ENCODE measurements at places on chromosomes 6 and 20.

- no peak for DNase-seq
Measured at GRCh38 chr6:137705160-137706082, 161.6 kb upstream of the TNFAIP3 start.

- no peak for DNase-seq
Measured at GRCh38 chr20:11217326-11218172, 543.8 kb upstream of the JAG1 start.

- no peak for DNase-seq
Measured at GRCh38 chr6:168640768-168641167, 199.8 kb downstream of the SMOC2 start.

DNA sequence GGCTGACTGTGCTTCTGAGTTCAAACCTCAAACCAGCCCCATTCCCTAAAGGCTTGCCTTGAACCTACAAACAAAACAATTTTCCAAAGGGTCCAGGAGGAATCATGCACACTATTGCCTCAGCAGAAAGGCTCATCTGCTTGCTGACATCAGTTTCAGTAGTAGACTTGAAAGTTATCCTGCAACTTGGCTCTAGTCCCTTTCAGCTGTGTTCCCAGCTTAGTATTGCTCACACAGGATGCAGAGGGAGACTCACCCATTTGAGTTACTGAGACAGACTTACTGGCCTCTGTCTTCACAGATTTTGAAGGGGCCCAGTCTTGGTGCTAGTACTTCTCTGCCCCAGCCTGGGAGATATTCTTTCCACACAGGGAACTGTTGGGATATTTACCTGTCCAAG is 38.5 kb upstream of the TFB1M start:
- DNase-seq: no peak

DNA sequence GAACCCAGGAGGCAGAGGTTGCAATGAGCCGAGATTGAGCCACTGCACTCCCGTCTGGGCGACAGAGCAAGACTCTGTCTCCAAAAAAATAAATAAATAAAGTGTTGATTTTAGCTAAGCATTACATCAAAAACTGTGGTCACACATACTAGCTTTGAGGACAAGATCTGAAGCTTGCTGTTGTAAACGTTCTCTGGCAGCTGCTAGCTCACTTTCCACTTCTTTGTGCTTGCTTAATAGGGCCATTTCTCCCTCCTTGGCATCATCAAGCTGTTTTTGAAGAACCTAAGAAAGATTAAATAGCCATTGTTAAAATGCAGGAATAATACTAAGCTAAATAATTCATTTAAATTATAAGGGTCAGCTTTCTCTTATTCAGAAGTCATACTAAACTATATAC is 55.7 kb downstream of the FAM184A start:
- no peak for DNase-seq

- DNase-seq: no peak
Measured at GRCh38 chr6:31152781-31153180, 4.8 kb downstream of the CCHCR1 start.

GRCh38 chr20:61478094-61478493 is 226.0 kb downstream of the CDH4 start:
- DNase-seq: no peak

DNA sequence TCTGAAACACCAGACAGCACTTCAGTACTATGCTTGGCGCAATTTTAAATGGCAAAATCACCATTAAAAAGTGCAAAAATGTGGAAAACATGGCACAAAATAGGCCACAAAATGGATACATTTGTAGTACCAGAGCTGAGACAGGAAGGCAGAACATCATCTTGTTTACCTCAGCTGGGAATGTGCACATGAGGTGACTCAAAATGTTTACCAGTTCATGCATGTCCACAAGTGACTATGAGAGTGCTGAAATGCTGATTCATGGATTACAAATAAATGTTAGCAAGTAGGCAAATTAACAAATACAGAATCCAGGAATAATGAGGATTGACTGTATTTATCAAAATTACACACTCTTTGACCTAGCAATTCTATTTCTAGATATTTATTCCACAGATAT is 201.6 kb downstream of the ISM1 start:
- no peak for DNase-seq
